Suppressor macrophage treated with lipopolysaccharide for 1 hour (primary cell): ENCODE measurements at places on chromosomes 4 and X.
A peak's percentile ranks its signal among the peaks of the same experiment; 100 is the strongest.

- DNase-seq = no peak
Observed at GRCh38 chrX:37409278-37409677, 60.1 kb downstream of the PRRG1 start.

DNA sequence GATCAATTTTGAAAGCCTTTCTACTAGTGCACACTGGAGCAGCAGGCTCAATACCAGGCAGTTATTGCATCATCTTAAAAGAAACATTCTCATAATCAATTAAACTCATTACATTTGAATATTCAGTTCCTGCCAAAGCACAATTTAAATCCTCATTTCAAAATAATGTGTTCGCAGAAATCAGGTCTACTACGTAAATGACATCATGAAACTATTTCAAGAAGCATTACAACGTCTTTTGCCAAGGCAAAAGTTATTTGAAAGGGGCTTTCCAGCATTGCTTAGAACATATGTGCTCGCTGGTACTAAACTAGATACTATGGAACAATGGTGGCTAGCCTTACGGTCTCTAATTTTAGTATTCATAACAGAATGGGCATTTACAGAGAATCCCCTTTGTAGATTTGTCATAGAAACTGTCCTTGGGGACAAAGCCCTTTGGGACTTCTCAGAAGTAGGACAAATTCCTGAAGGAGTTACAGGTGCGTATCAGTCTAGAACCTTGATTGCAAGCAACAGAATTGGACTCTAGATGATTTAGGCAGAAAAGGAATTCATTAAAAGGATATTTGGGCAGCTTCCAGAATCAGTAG, 27.6 kb upstream of the HUWE1 start:
- peak; percentile 59 for DNase-seq

DNA sequence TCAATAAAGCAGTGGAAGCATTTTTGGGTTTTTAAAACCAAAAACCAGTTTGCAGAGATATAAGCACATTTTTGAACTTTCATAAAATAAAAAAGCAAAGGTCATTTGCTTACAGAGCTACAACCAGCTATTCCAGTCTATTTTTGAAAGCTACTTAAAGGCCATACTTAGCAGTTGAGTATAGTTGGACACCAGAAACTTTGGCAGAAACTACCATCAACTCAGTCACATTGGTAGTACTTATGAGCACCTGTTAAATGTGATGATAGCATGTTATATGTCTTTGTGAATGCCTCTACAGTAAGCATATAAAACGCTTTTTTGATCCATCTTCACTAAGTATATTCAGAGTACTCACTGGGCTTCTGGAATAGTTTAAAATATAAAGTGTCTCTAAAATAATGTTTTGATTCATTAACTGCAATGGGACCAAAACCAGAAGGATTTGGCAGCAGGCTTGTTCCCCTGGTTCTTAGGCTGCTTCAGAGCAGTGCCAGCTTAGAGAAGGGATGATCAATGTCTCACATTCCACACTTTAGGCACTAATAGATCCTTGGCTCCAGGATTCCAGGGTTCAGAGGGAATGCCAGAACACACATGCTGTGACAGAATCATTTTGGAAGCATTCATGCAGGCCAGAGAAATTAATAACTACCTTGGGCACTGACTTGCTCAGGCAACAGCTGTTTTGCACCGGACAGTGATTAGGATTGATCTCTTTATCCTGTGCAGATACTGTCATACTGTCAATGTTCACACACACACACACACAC, 103.9 kb downstream of the IQCM start:
- DNase-seq = no peak

DNA sequence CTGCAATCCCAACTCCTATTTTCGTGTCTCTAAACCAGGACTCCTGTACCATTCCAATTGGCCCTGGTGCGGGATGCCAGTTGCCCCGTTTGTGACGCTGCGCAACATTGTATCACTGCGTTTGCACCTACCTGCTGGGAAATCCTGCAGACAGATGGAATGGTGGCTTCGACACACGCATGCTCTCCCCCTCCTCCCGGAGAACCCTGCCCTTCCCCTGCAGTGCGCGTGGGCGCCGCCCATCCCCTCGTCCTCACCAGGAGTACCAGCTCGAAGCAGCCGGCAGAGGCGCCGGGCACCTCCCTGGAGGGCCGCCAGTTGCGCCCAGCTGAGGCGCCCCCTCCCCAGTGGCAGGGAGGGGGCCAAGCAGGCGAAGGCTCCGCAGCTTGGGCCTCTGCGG, 1.4 kb downstream of the DGKK start:
- DNase-seq = no peak

GRCh38 chr4:20075248-20075871, 176.3 kb upstream of the SLIT2 start:
- no peak for DNase-seq

- no peak for DNase-seq
Observed at GRCh38 chrX:295136-295535, 14.0 kb downstream of the PLCXD1 start.

- DNase-seq = peak; percentile 21
Observed at GRCh38 chrX:139831675-139832456, 101.0 kb downstream of the ATP11C start.

DNA sequence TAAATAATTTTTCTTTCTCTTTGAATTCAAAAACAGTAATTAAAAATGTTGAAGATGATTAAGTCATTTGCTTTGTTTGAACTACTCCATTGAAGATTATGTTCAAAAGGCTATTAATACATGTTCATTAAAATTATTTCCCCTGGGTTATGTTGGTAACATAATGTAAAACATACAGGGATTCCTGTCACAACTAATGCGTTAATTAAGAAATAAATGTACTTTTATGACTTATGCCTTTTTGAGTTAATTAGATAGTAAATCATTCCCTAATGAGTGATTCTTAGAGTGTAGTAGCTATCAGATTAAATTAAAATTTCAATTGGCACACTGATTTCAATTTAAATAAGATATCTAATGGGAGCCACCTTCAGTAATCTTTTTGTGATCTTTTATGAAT, 549.1 kb downstream of the ANKRD50 start:
- DNase-seq = no peak

DNA sequence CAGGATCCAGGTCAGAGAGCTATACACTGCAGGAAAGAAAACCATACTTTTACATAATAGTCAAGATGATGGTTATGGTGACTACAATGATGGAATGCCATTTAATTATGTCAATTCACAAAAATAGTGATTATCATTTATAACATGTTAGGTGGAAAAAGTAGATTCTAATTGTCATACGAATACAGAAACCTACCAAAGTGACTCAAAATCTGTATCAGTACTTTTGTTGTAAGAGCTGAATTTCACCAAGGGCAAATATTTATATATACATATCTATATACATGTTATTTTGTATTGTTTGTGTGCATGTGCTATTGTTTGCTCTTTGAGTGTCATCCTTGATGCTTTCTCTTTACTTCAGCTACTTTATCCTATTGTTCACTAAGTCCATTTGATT, 485.4 kb downstream of the INPP4B start:
- no peak for DNase-seq

- no peak for DNase-seq
Observed at GRCh38 chrX:31546126-31546525, 474.3 kb upstream of the FTHL17 start.

DNA sequence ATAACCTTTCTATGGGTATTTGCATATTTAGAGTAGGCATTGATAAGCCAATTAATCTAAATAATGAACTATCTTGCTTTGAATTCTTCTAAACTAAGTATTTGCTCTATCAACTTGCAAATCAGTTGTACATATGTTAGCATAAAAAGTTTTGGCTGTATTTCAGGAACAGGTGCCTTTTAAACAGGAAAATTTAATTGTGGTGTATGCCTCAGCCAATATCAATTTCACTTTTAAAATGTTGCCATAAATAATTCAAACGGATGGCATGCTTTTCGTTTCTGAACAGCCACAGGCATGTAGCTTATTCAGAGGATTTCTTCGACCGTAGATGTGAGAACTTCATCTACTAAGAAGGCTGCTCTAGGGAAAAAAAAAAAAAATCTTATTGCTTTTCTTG, 99.9 kb downstream of the DCLK2 start:
- no peak for DNase-seq

GRCh38 chr4:8672486-8672885, 79.9 kb downstream of the CPZ start:
- DNase-seq = no peak
